OCI-LY7 (cell line): ENCODE measurements at places on chromosomes 4 and X.

DNA sequence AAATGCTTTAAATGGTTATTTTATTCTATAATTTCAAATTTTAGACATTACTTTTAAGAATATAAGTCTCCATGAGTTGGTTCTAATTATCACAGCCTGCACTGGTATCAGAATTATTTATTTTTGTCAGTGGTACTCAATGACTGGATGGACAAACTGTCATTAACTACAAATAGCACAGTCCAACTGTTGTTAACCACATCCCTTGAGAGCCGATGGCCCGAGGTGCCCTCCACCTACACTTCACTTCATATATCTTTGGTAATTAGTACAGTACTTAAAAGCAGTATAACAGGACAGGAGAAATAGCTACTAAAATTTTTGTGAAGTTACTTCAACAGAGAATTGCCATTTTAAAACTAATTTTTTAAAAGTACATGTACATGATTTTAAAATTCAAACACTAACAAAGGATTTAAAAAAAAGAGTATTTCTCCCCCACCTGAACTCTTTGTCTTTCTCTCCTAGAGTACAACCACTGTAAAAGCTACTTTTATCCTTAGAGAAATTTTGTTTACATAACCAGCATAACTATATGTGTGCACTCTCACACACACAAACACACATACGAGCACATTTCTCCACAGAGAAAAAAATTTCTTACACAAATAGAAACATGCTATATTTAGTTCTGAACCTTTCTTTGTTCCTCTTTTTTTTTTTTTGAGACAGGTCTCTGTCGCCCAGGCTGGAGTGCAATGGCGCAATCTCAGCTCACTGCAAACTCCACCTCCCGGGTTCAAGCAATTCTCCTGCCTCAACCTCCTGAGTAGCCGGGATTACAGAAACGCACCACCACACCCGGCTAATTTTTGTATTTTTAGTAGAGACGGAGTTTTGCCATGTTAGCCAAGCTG, 6.5 kb downstream of the TIFA start:
- DNase-seq = peak; percentile 63

- no peak for DNase-seq
Measured at GRCh38 chrX:78517124-78517523, 142.0 kb downstream of the RTL3 start.

DNA sequence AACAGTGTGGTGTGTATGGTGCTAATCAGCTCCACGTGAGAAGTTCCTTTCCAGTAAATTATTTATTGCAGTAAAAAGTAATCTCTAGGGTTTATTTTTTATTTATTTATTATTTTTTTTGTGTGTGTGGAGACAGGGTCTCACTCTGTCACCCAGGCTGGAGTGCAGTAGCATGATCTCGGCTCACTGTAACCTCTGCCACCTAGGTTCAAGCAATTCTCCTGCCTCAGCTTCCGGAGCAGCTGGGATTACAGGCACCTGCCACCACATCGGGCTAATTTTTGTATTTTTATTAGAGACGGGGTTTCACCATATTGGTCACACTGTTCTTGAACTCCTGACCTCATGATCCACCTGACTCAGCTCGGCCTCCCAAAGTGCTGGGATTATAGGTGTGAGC, 606.9 kb downstream of the PCDH7 start:
- no peak for DNase-seq

GRCh38 chrX:2712890-2713840, 22.1 kb downstream of the CD99 start:
- DNase-seq = peak; percentile 80

- peak; percentile 53 for DNase-seq
Measured at GRCh38 chr4:40280586-40280985, 54.5 kb upstream of the CHRNA9 start.

- no peak for DNase-seq
Measured at GRCh38 chr4:149113804-149114430, 671.7 kb upstream of the NR3C2 start.

GRCh38 chr4:153419673-153420278, 46.4 kb upstream of the TMEM131L start:
- peak; percentile 68 for DNase-seq

GRCh38 chr4:2939383-2940243, 23.6 kb downstream of the NOP14 start:
- no peak for DNase-seq

- no peak for DNase-seq
Measured at GRCh38 chr4:84500386-84501201, 1.5 kb upstream of the NKX6-1 start.

DNA sequence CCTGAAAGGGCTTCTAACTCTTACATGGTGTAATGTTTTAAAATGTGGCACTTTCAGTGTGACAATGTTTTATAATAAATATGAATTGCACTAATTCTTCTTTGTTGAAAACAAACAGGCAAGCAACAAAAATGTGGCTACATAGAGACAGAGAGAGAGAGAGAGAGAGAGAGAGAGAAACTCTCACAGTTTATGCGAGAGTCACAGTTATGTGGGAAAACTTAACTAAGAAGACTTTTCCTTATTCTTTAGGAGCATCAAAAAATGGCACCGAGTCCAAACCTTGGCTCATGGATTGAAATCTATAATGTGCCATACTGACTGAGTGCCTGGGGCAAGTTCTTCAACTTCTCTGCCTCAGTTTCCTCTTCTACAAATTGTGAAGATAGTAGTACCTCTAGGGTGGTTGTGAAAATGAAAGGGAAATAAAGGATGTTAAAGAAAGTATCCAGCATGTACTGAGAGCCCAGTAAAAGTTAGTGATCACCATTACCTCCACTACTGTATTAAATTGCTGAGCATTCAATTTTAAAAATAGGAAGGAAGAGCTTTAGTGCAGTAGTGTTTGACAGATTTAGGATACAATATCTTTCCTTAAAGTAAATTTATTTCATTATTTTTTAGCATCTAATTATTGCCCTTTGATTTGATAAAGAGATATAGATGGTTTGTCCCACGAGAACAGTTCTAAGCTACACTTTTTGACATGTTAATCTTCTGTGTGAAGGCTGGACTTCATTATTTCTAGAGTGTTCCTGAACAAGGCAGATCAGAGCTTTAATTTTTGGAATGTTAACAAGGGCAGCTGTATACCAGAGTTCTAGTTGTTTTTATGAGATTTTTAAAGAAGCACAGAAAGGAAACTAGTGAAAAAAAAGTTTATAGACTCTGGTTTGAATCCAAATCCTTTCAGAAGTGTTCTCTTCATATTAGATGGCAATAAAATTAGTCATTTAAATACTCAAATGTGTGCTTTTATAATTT, 187.5 kb upstream of the ANK2 start:
- no peak for DNase-seq

GRCh38 chr4:99828477-99828876, 11.8 kb downstream of the DAPP1 start:
- DNase-seq = no peak
